ENCODE measurements at places on chromosomes 5 and 9.

DNA sequence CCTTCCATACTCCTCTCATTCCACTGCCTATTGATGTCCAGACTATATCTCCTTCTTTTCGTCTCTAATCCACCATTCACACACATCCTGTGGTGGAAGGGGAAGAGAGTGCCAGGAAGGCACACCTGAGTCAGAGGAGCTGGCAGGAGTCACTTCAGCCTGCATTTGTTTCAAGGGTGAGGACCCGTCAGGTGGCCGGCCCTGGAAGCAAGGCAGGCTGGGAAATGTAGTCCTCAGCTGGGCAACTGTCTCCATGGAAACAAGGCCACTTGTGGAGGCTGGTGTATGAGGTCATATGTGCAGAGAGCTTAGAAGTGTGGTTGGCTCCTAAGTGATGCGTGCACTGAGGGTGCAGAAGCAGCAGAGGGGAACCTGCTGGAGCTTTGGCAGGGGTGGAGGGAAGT is 278.4 kb downstream of the NSG2 start:
- DNase-seq: no peak

DNA sequence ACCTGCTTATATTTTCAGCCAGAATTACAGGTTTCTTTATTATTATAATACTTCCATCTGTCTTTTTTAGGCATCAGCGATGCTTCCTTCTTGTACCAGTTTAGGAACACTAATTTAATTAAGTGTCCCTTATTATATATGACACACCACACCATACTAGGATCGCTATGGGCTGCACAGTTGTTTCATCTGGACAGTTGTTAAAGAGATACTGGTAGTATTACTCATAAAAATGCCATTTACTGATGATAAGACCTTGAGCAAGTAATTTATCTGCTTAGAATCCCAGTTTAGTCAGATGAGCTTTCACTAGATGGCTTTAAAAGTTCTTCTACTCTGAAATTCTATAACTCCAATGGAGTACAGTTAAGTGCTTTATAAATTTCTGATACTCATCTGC is 17.1 kb downstream of the ARSK start:
- DNase-seq: no peak

DNA sequence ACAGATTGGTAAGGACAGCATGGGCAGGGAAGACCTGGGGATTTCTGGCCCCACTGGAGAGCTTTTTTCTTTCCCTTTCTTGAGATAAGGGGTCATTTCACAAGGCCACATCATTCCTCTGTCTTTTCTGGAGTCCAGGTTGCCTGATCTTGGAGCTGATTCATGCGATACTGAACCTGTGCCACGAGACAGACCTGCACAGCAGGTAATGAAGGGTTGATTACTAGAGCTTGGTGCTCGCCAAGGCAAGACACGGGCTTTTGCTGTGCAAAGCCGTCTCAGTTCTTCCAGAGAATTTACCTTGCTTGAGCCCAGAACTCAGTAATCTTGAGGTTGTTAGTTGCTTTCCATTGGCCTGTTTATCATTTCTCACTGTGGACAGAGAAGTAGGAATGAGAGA is 39.2 kb downstream of the NUP188 start:
- no peak for DNase-seq

DNA sequence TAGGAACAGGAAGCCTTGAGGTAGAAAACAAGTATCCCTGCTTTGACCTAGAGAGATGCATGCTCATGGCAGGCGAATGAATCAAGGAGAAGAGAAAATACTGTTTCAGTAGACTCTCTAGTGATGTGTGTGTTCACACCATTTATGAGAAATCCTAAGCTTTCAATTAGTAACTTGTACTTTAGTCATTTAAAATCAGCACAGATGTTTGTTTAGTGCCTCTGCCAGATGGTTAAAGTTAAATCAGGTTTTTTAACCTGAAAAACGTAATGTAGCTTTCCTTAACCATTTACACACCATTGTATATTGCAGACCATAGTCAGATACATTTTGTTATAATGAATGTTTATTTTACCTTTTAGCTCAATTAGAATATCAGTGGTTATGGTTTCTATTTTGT is 5.0 kb downstream of the TJP2 start:
- no peak for DNase-seq

GRCh38 chr9:125683486-125683885 is 23.5 kb downstream of the MAPKAP1 start:
- DNase-seq: no peak

GRCh38 chr9:20989923-20990341 is 41.5 kb downstream of the HACD4 start:
- no peak for DNase-seq

DNA sequence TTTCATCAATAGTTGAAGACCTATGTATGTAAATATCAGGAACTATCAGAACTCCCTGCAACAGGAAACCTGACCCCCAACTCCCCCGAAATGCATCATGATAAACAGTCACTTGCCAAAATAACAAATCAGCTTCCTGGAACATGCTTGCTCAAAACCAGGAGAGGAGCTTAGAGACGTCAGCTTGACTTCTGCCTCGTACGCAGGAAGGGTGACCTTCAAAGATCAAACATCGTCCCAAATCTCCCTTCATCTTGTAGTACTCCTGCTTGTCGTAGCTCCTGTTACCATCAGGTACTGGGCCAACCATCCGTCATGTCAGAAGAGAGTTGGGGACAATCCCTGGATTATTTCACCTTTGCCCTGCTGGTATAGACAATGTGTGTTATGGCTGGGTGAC is 396.1 kb downstream of the GADD45G start:
- no peak for DNase-seq

GRCh38 chr9:122228191-122228567 is 578 bp downstream of the LHX6 start:
- no peak for DNase-seq

GRCh38 chr9:69673311-69673640 is 1.1 kb upstream of the APBA1 start:
- no peak for DNase-seq

DNA sequence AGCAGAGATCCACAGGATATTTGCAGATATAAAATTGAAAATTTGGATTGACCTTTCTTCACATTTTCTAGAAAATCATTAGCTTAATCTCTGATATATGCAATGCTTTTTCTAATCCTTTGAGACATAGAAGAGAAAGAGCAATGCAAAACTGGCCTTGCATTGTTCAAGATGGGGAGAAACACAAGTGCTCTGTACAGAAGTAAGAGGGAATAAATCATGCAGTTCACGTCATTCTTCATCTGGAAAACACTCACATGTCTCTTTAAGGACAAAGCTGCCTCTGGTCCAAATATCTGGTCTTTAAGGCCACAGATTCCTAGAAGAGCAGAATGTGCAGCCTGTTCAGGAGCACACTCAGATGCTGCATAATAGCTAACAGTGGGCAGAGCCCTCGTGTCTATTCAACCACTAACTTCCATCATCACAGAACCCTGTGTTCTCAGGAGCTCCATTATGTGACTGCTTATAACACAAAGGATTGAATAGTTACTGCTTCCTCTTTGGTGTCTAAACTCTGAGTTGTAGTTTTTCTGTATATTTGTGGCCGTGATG is 277.5 kb downstream of the PLK2 start:
- DNase-seq: no peak
